Cortex of kidney (tissue), 1 donor: ENCODE measurements at places on chromosomes 1 and 21.

- no peak for DNase-seq
Observed at GRCh38 chr1:240149484-240150094, 57.9 kb downstream of the FMN2 start.

- no peak for DNase-seq
Observed at GRCh38 chr1:65232461-65232990, 76.8 kb upstream of the DNAJC6 start.

DNA sequence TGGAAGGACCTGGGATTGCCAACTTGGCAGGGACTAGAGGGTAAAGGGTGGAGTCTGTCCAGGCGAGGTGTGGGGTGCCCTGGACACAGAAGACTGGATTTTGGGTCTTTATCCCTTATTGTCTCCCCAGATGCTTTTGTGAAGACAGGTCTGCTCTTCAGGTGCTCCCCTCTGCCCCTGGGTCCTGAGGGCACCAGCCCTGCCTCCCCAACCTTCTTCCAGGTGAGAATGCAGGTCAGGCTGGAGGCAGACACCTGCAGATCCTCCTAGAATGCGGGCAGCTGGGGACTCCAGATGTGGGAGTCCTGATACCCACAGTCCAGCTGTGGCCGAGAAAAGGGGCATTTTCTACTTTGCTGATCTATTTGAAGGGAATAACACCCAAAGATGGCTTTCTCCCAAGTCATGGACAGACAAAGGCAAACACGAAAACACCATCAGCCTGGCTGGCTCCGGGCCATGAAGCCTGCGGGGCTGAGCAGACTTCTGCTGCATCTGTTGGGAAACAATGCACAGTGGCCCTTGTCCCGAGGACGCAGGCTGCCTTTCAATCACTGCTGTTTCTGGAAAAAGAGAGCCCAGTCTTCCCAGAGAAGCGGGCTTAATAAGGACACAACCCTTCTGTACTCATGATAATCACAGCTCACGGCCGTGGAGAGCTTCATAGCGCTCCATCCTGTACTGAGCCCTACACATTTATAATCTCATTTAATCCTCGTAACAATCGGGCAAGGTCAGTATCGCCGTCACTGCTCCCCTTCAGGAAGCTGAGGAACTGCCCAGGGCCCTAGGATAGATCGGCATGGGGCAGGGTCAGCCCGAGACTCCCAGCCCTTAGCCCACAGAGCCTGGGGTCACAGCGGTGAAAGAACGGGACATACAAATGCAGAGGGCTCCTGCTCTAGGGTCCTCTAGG lies 62.0 kb upstream of the ABCG1 start:
- no peak for DNase-seq

DNA sequence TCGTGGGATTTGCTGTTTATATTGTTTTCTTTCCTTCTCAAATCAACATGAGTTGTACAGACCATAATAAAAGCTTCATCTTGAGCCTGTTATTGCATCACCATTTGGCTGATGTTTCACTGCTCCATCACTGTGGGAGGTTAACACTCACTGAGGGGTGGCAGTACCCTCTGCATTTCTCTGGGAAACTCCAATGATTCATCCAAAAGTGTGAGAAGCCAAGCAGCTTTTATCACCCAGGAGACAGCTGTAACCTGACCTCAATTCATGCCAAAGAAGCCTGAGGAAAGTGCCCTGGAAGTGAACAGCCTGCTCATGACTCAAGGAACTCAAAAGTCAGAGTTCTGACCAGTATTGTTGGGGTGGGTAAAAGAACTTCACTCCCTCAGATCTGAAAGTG lies 84.1 kb downstream of the GPR88 start:
- DNase-seq: no peak

DNA sequence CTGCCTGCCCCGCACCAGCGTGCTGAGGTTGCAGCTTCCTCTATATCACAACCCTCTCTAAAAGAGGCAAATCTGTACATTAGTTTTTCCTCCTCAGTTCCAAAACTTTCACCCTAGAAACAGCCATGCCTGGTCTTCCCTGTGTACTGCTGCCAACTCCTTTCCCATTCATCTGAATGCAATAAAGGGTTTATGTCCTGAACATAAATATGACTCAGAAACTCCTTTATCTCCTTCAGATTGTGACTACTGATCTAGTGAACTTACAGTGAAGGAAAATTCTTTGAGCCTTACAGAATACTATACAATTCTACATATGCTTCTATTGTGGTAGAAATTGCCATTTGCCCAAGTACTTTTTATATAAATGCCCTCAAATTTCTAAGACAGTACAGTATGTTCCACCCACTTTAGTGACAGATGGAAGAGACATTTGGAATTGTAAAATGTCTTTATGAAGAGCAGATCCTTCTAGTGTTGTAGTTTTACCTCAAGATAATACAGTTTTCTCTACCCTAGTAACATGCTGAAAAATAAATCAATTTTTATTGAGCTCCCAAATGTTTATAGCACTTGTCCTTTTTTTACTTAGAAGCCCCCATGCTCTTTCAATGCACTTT lies 345.1 kb upstream of the SNX7 start:
- DNase-seq: no peak

GRCh38 chr1:228101994-228102790 lies 933 bp downstream of the C1orf35 start:
- DNase-seq: no peak

GRCh38 chr1:33001282-33001681 lies 35.4 kb downstream of the AK2 start:
- DNase-seq: no peak

DNA sequence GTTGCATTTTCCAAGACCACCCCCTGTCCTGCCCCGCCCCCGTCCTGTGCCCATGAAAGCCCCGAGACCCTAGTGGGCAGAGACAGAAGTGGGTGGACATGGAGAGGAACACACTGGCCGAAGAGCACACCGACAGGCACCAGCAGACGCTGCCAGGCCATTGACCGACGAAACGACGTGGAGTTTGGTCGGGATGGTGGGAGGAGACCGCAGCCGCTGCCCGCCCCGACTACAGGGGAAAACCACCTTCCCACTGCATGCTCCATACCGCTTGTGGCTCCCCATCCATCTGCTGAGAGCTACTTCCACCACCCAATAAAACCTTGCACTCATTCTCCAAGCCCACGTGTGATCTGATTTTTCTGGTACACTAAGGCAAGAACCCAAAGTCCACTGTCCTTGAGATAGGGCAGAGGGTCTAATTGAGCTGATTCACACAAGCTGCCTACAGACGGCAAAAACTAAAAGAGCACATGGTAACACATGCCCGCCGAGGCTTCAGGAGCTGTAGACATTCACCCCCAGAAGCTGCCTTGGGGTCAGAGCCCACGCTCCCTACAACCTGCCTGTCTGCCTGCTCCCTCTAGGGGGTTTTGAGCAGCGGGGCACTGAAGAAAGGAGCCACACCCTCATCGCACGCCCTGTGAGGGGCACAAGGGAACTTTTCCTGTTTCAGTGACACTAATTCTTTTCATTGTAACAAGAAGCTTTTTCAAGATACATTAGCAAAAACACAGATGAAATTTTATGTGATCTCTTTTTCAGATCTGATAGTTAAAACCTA lies 81.2 kb upstream of the RAB3GAP2 start:
- DNase-seq: no peak

DNA sequence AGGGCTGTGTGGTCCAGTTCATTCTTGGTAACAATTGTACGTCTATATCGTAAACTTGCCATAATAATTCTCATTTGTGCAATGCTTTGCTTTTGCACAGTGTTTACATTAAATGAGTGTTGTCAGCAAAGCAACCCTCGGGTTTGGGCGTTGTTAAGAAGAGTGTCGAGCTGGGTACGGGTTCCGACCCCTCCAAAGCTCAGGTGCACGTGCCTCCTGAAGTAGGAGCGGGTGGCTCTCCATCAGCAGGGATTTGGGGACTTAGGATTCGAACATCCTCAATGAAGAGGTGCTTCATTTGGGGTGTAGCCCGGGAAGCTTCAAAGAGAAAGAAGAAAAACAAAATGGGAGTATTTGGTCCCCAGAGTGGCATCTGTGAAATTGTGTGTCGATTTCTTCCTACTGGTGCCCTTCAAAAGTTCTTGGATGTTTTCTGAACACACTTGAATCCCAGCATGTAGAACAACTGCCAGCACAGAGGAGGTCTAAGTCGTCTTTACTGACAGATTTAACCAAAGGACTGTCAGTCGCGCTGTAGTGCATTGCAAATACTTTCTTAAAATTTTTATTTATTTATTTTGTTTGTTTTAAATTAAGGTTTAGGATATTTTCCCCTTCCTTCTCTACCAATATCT lies 1.1 kb downstream of the TRIM58 start:
- DNase-seq: no peak

GRCh38 chr1:167156466-167156865 lies 62.6 kb downstream of the STYXL2 start:
- no peak for DNase-seq

GRCh38 chr1:78447086-78447485 lies 43.7 kb upstream of the PTGFR start:
- no peak for DNase-seq

DNA sequence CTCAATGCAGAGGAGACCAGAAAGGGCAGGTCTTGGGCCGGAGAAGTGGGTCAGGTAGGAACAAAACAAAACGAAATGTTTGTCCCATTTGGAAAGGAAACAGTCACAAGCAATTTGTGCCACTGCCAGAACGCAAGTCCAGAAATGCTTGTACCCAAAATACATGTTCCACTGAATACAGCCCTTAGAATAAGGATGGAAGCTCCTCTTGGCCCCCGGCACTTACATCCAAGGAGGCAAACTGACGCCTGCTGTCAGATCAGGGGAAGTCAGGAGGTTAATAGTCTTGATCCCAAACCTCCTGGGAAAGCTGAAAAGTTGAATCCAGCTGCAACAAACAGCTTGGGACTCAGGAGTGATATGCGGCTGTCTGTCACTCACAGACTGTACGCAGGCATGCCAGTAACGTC lies 75.9 kb upstream of the GALNT2 start:
- no peak for DNase-seq

DNA sequence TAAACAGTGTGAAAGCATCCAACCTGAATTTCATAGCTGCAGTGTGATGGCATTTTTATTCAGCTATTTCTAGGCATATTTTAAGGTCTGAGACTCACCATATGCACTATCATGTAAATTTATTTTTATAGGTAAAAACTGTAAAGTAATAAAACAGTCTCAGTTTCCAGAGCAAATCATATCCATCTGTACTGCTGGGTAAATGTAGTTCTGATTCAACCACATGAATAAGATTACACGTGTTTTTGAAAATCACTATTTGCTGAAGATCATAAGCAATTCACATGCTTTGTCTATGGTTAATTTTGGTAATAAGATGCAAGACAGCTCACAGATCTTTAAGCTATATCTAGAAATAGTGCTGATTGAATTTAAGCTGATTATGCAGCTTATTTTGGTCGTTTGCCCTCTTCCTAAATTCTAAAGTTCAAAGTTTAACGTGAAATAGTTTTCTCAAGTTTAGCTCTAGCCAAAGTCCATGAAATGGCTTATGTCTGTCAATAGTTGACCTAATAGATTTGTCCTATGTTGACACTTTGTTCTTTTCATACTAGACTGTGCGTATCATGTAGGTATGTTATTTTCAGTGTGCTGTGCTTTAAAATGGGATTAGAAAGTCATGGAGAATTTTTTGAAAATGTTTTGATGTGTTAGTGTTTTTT lies 489.0 kb downstream of the USP25 start:
- DNase-seq: no peak

GRCh38 chr1:90821788-90822359 lies 104.8 kb upstream of the BARHL2 start:
- no peak for DNase-seq

GRCh38 chr1:45820788-45821187 lies 17.4 kb downstream of the MAST2 start:
- no peak for DNase-seq

DNA sequence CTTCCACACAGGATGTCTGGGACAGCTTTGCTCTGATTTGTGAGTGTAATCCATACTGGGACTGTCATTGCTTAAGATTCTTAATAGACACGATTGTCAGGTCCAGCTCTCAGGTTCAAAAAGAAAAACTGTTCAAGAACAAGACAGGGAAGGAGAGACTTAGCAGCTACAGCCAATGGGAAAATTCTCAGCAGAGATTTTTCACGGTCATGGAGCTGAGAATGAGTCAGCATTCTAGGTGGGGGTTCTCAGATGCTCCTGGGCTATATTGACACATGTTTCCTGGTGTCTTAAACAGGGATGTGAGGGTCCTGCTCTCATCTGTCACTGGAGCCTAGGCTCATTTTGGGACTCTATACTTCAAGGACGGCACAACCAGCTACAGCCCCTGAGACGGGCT lies 318.3 kb downstream of the RRAGC start:
- no peak for DNase-seq

DNA sequence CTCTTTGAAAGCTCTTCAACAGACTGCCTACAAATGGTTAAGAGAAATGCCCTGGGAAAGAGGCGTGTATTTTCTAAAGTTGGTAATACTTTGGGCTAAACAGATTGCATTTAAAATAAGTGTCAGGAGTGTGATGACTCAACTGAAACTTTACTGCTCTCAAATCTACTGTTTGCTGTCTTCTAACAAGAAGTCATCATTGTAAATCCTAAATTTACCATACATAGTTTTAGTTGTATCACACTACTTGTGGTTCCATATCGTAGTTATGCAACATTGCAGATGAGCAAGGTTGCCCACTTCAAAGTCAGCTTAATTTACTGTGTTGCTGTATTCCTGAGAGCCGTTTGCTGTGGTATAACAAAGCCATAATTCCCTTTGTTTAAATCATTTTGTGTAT lies 59.6 kb downstream of the RGS21 start:
- no peak for DNase-seq

- no peak for DNase-seq
Observed at GRCh38 chr1:8031176-8031785, 5.2 kb upstream of the ERRFI1 start.

DNA sequence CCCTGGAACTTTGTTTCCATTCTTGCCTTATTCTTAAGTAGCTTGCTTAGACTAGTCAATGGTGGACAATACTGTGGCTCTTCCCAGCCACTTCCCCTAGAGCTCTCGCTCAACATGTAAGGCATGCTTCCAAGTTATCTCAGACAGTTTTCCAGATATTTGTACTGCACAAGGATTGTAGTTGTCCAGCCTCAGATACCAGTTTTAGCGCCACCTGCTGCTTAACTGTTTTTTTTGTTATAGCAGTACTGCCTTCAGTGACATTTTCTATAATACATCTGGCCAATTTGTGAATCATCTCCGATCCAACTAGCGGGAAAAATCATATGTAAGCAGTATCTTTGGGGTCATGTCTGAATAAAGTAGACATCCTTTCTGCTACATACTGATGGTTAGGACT lies 346.7 kb upstream of the ADGRL4 start:
- no peak for DNase-seq

DNA sequence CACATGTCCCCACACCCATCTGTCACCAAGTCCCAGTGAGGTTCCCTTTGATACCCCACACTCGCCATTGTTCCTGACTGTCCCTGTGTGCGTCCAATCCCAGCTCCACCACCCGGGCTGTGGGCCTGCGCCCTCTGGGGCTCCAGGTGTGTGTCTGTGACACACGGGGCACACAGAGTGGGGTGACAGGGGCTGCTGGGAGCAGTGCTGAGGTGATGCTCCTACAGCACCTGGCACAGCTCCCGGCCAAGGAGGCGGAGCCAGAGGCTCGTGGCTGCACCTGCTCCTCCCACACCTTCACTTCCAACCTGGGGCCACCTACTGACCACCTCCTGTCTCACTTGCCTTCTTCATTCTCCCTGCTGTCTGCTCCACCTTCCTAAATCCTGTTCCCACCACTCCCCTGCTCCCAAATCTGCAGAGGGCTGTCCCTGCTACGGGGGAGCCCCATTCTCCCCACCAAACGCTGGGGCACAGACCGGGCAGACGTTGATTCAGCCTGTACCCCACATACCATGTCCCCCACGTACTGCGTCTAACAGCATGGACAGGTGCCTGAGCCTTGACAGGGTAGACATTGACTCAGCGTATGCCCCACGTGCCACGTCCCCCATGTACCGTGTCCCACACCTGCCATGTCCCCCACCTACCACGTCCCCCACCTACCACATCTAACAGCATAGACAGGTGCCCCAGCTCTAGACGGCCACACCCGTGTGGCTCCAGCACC lies 16.4 kb downstream of the WDR4 start:
- no peak for DNase-seq
